EL (cell line): ENCODE measurements at places on chromosomes 16 and 17.

DNA sequence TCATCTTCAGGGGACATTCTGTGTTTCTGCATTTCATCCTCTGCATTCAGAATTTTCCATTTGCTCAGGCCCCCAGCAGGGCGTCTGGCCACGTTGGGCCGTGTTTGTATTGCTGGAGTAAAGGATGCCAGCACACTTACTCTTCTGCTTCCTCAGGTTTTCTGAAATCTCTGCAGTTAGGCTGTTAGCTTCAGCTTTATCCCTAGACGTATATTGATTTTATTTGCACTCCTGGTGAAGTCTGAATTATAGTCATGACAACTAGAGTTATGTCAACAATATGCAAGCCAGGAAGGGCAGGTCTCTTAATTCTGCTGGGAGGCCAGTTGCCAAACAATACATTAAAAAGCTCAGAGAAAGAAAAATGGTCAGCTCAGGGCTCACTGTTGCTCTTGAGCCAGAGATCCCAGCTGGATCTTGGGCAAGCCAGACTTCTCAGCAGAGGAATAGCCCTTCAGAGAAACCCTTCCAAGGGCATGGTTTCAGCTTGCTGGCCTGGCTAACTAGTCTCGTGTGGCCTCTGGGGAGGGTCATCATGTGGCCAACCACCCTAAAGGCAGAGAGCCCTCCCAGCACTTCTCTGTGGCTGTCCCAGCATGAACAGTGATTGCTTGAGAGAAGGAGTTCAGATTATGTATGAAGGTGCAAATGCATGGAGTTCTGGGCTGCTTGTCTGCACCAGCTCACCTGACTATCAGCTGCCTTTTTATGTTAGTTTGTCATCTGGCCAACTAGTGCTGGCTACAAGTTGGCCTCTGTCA is 110.2 kb upstream of the CACNG5 start:
- DNase-seq, result no peak

- DNase-seq, result no peak
Observed at GRCh38 chr17:36506831-36507230, 20.4 kb downstream of the ZNHIT3 start.

GRCh38 chr16:67246081-67246755 is 1.1 kb downstream of the FHOD1 start:
- DNase-seq, result peak; percentile 91

DNA sequence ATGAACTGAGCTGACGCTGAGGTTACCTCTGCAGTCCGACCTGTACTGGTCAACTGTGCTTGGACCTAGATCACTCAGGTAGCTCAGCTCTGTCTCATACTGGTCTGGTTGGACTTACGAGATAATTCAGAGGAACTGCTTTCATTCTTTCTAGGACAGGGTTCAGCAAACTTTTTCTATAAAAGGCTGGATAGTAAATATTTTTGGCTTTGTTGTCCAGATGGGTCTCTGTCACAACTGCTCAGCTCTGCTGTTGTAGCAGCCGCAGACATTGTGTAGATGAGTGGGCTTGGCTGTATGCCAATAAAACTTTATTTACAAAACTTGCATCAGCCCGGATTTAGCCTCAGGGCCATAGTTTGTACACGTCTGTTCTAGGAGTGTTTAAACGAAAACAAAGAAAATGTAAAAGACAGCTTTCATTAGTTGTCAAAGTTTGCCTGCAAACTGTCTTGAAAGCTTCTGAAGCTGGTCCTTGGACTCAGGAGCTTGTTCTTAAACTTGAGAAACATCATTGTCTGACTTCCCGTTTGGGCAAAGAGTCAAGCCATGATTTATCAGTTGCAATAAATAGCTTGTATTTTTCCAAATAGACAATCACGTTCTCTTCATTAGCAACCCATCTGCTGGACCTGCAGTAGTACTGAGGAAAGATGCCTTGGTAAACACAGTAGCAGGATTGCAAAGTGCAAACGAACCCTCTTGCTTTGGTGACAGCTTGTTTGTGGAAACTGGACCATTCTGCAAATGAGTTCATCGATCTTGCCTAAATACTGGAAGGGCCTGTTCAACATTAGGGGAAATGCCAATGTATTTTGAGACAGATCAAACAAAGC is 253.4 kb downstream of the SNX29 start:
- DNase-seq, result peak; percentile 46

DNA sequence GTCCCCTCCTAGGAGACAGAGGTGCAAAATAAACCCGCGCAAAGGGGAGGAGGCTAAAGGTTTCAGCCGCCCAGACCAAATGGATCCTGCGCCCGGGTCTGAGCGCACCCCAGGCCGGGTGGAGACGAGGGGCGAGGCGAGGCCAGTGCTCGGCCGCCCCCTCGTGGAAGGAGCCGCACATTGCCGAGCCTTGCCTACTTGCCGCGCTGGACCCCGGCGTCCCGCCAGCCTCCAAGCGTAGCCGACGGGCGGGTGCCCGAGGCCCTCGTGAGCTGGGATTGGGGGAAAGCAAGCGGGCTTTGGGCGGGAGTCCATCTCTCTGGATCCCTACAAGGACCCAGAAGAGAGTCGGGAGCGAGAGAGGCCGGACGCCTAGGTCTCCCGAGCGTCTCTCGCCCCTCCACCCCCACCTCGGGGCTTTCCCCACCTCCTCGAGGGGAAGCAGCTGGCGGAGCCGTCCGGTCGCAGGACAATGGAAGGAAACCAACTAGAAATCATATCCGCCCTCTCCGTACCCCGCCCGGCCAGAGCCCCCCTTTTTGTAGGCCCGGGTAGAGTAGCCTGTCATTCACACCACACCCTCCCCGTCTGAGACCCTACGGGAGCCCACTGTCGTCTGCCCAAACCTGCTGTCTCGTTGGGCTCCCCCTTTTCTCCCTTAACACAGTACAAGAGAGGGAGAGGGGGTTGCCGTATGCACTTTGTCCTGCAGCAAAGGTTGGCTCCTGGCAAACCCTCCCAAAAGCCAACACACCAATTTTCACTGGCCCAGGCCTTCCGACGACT is 664 bp upstream of the BCL6B start:
- peak; percentile 72 for DNase-seq

- no peak for DNase-seq
Observed at GRCh38 chr17:70353408-70354092, 184.2 kb downstream of the KCNJ2 start.

- no peak for DNase-seq
Observed at GRCh38 chr17:45666641-45667040, 117.5 kb upstream of the CRHR1 start.

DNA sequence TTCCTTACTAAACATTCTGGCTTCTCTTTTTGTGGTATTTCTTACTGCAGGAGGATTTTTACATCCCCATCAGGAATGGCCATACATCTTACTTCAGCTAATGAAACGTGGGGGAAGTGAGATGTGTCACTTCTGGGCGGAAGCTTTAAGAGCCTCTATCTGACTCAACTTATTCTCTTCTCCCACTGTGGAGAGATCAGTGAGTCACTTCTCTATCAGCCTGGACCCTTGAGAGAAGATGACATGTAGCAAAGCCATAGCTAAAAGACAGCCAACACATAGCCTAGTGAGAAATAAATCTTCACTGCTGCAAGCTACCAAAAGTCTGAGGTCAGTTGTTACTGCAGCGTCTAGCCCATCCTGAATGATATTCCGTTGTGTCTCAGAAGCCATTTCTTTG is 1066.7 kb upstream of the RBFOX1 start:
- DNase-seq, result no peak

DNA sequence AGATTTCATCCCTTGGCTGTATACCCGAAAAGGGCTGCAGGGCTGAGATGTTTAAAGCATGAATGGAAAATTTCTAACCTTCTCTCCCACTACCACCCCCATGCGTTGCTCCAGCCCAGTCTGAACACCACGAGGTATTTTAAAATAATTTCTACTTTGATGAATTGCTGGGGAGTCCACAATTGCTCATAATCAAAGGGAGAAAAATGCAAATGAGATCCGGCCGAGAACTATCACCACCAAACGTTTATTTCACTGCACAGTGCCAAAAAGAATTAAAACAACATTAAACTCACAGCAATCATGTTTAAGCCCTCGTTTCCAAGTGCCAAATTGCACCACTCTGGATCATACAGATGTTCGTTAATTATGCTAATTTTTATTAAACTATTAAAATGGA is 36.7 kb downstream of the SNX11 start:
- no peak for DNase-seq
